ENCODE measurements at places on chromosomes 16 and 17.

GRCh38 chr17:79789943-79790804 is 6.7 kb downstream of the CBX8 start:
- no peak for DNase-seq

DNA sequence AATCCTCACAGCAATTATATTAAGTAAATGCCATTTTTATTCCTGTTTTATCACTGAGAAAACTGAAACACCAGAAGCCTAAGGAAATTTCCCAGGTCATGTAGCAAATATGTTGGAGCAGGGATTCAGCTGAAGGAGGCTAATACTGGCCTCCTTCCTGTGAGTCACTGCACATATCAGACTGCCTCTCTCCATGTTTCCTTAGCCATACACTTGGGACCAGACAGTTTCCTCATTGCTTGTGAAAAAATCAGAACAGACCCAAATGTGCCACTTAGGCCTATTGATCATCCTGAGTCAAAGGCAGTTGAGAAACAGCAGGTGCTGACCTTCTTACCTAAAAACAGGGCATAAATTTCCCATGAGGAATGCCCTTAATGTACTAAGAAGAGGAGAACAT is 18.9 kb upstream of the ELAC2 start:
- DNase-seq = no peak

GRCh38 chr17:11240041-11240840 is 772 bp upstream of the SHISA6 start:
- no peak for DNase-seq

DNA sequence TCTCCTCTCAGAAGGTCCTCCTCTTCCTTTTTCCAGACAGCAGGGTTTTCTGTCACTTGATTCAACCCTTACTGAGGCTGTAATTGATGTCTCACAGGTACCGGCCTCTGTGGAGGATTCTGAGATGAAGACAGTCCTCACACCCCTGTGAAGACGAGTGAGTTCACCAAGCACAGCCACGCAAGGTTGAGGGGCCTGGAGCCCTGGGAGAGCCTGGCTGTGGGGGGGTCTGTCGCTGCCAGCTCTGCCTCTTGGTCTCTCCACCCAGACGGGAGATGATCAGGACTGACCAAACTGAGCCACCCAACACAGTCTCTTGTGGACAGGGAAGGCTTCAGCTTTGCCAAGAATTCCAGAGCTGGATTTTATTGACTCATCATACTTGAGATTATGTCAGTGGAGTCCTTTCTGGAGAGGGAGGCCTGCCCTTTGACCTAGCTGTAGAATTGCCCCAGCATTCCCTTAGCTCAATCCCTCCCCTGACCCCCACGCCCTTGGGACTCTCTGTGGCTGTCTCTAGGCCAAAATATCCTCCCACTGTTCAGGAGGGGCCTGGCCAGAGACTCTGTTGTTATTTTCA is 51.1 kb upstream of the CRHR1 start:
- DNase-seq = no peak

DNA sequence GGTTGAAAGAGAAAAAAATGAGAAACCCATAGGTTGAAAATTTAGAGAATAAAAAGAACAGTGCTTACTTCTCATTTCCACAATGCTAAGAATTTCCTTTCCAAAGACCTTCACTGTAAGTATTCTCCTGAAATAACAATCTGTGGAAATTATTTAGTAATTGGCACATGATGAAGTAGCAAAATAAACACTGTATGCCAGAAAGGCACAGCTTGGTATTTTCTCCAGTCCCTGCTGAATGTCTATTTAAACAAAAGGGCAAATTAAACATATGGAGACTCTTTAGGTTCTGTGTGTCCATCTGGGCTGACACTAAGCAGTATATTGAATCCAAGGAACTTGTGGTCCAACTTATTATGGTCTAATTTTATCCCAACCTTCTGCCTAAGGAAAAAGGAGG is 46.1 kb downstream of the CHCT1 start:
- DNase-seq = no peak
